Stimulated activated CD4-positive, alpha-beta T cell treated with anti-CD3 and anti-CD28 coated beads, Interleukin-12 subunit alpha, Interleukin-12 subunit beta, amount 100 ng/mL, for 24 hours (primary cell): ENCODE measurements at places on chromosomes 6 and 20.

DNA sequence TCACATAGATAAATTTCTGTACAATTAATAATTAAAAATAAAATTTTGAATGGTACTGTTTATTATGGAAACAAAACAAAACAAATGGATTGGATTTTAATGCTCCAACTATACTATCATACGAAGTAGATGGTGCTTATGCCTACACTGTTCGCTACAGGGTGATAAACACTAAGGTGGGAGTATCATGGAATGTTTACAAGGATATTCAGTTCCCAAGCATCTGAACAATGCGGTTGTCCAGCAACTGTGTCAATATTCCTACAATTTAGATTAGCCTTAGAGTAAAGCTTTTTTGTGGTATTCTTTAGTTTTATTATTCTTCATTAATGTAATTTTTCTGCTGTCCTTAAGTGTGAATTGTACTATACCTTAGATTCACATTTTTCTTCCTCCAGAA lies 105.1 kb downstream of the MMS22L start:
- DNase-seq, result no peak

GRCh38 chr6:71889366-71889765 lies 3.0 kb downstream of the RIMS1 start:
- no peak for DNase-seq

- DNase-seq, result no peak
Observed at GRCh38 chr20:19620446-19620845, 137.6 kb upstream of the RIN2 start.

DNA sequence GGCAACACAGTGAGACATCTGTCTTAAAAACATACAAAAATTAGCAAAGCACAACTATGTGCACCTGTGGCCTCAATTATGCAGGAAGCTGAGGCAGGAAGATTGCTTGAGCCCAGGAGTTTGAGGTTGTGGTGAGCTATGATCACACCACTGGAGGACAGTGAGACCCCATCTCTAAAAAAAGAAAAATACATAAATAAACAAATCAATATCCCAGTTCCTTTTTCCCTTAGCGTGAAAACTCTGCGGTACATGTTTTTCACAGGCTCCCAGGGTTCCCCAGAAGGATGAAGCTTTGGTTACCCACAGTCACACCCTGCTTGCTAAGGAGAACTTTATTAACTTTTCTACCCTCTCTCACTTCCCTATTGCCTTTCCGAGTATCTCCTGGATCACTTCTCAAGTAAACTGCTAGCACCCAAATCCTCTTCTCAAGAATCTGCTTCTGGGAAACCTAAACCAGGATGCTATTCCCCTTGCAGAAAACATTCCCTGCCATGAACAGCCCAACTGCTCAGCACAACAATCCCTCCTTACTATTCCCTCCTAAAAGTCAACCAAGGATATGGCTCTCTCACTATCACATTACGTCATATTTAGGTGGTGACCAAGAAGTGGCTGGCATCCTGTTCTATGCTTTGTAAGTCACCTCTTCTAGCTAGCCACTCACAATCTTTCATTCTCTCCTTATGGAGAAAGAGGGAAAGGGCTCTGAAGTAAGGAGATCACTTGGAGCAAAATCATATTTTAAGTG lies 122.4 kb downstream of the IPCEF1 start:
- no peak for DNase-seq

GRCh38 chr20:58703765-58704371 lies 11.3 kb downstream of the NPEPL1 start:
- DNase-seq, result no peak

GRCh38 chr6:10720265-10720959 lies 2.5 kb upstream of the TMEM14C start:
- peak; percentile 36 for DNase-seq

GRCh38 chr6:88499845-88500699 lies 333.9 kb upstream of the CNR1 start:
- DNase-seq, result no peak

GRCh38 chr20:62900692-62901584 lies 25.4 kb downstream of the DIDO1 start:
- DNase-seq, result no peak

DNA sequence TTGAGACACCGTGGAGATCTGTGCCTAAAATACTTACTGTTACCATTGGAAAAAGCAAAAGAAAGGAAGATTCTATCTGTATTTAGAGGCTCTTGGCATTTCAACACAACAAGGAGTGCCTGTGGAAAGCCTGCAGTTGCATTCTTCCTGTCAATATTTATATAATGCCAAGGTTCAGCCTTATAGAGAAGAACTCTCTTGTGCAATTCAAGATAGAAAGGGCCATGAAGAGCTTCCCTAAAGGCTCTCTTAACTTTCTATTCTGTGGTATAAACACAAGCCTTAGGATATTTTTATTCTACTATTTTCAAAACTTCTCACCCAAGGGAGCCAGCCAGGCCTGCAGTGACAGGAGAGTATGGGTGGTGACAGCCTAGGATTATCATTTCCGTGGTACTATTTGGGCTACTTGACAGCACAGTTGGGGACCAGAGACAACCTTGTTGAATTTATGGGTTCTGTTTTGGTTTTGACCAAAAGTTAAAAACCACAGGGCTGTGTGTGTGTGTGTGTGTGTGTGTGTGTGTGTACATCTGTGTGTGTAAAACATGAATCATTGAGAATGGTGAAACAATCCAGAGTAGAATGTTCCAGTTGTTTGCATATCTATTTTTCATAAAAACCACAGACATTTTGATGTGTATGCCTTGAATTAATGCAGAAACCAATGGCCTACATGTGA lies 700.9 kb upstream of the SLC35B3 start:
- no peak for DNase-seq

DNA sequence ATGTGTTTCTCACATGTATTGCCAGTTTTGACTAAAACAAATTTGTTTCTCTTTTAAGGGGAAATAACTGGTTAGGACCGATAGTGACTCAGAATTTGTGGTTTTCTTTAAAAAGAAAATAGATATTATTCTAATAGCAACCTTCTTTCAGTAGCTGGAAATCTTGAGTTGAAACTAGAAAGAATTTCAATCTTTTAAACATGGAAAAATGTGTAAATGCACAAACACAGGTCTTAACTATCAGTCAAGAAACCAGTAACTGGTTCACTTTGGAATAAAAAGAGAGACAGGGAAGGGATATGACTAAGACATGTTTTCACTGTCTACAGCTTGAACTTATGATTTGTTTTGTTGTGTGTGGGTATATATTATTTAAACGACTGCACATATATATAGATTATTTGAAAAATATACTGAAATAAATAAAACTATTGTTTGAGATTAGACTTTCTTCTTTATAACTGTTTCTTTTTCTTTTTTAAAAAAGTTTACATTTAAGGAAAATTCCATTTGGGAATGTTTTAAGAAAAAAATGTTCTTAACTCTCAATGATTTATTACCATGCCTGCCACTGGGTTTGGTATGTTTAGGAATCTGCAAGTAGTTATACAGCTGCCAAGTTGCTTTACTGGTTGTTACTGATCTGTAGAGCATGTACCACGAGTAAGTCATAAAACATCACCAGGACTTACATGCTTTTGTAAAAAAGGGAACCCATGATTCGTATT lies 753.3 kb upstream of the MARCKS start:
- DNase-seq, result no peak

DNA sequence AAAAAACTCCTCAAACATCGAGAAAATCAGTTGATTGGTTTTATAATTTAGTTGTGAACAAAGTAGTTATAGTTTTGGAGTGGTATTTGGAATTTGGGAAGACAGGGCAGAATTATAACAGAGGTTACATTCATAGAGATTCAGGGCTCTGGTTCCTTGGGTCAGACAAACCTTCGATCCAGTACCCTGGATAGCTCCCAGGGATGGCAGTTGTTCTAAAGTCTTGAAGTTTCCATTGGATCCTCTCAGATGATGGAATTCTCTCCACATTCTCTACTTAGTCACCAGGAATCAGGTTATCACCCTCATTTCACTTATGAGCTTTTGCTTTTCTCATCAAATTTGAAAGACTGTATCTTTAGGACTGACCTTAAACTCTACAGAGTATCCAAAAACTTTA lies 285.1 kb downstream of the CENPW start:
- no peak for DNase-seq

- DNase-seq, result no peak
Observed at GRCh38 chr6:29597184-29597583, 12.3 kb downstream of the OR2H2 start.

DNA sequence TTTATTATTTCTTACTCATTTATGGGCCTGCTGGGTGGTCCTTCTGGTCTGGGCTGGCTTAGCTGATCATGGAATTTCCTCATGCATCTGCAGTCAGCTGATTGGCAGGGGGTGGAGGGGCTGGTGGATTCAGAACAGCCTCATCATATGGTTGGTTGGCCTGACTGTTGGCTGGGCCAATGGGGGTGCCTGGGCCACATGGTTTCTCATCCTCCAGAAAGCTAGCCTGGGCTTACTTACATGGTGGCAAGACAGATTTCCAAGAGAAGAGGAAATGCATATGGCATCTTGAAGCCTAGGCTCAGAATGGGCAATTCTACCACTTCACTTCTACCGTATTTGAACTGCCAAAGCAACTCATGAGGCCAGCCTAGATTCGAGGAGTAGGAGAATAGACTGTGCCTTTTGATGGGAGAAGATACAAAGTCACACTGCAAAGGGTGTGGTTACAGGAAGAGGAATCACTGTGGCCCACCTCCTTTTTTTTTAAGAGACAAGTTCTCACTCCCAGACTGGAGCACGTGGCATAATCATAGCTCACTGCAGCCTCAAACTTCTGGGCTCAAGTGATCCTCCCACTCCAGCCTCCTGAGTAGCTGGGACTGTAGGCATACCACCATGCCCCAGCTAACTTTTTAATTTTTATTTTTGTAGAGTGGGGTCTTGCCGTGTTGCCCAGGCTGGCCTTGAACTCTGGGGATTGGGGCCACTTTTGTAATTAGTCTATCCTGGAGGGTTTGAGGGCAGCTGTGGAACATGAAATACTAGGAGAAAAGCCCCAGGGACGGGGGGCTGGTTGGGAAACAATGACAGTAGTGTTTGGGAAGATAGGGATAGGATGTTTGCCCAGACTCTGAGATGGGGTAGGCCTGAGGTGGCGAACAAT lies 47.6 kb upstream of the RNF24 start:
- no peak for DNase-seq

- no peak for DNase-seq
Observed at GRCh38 chr6:124960757-124961463, 1.3 kb upstream of the RNF217 start.

GRCh38 chr6:127182501-127182900 lies 64.0 kb downstream of the RSPO3 start:
- no peak for DNase-seq

GRCh38 chr20:63158845-63159244 lies 57.1 kb downstream of the YTHDF1 start:
- DNase-seq, result no peak

DNA sequence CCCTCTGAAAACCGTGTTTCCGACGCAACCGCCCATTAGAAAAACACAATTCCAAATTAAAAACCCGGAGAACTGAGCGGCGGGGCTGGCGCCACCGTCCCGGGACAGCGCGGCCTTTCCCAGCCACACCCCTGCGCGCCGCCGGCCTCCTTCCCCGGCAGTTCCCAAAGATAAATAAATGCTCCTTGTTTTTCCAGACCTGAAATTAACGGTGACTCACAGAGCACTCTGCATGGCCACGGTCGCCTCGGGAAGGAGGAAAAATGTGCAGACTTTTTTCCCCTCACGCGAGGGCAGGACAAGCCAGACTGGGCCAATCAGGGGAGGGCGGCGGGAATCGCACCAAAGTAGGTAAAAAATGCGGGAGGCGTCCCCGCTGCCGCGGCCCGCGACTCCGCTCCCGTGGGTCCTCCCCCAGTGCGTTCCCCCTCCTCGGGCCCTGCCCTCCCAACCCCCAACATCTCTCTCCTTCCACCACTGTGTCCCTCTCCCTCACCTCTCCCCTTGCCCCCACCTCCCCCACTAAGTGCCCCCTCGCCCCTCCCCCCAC lies 828 bp upstream of the DSTN start:
- DNase-seq, result no peak

- DNase-seq, result no peak
Observed at GRCh38 chr6:33613795-33614168, 7.3 kb upstream of the ITPR3 start.

DNA sequence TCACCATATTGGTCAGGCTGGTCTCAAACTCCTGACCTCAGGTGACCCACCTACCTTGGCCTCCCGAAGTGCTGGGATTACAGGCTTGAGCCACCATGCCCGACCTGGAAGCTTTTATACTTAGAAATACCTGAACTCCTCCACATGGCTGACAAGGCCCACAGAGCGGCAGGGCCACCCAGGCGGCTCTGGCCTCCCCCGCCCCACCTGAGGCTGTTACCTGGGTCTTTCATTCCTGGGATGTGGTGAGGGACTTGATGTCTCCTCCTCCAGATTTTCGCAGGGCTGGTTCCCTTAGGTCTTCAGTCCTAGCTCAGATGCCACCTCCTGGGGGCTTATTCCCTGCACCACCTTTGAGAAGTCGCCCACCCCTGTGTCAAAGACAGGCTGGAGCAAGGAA lies 152.1 kb downstream of the LY86 start:
- no peak for DNase-seq

DNA sequence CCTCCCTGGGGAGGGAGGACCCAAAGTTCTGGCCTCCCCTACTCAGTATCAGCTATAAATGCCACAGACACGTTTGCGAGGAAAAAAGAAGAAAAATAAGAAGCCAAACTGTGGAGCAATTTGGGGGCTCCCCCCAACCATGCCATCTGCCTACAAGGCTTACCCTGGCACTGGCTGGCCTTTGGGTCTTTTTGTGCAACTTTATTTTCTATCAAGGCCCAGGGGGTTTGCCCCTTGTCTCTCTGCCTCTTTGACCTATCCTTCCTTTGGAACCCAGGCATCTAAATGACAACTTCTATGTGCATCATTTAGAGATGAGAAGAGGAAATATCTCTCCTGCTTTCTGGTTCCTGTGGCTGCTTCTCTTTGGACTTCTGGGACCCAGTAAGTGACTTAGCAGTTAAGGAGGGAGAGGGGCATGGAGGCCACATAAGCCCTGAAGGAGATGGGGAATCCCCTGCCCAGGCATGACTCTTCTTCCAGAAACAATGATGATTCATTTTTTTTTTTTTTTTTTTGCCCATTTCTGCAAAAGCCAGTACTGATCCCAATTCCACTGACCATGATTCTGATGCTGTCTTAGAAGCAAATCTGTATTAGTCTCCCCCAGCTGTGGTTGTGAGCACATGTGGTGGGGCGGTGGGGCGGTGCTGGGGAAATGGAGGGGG lies at the start of gene MUC22:
MUC22 (plus strand) TSS at position 82 of the 668 bp plus-strand sequence; CDS start at position 315, 233 bp downstream.
- DNase-seq, result peak; percentile 3

GRCh38 chr20:3727401-3728021 lies 5.0 kb upstream of the HSPA12B start:
- DNase-seq, result no peak

DNA sequence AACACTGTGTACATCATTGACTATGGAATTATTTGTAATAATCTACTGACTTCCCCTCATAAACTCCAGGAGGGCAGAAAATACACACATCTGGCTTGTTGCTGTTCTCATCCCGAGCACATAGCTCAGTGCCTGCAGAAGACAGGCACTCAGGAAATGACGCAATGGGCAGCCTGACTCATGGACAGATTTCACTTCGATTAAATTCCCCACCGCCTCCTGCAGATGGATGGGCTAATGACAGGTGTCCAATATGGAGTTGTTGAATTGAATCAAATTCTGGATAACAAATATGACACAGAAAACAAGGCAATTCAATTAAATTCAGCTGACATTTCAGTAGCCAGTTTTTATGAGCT lies 9.1 kb downstream of the ANKRD60 start:
- DNase-seq, result no peak
